ENCODE measurements at places on chromosomes 12 and 14.

- no peak for DNase-seq
Measured at GRCh38 chr12:14402697-14403096, 37.2 kb downstream of the ATF7IP start.

DNA sequence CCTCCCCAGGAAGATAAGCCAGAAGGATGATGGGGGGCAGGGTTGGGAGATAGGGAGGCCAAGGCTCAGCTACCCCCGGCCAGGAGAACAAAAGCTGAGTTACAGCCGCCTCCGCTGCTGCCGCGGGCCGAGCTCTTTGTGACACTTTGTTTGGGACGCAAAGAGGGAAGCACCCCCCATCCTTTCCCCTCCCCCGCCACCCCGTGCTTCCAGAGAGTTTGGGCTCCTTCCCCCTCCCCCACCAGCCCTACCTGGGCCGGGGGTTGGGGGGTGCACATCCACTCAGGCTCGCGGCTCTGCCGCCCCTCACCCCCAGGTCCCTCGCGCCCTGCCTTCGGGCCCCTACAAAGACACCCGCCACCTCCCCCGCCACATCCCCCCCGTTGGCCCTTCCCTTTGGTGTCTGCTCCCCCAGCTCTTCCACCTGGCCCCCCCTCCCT is 799 bp downstream of the ZNF219 start:
- DNase-seq: no peak

DNA sequence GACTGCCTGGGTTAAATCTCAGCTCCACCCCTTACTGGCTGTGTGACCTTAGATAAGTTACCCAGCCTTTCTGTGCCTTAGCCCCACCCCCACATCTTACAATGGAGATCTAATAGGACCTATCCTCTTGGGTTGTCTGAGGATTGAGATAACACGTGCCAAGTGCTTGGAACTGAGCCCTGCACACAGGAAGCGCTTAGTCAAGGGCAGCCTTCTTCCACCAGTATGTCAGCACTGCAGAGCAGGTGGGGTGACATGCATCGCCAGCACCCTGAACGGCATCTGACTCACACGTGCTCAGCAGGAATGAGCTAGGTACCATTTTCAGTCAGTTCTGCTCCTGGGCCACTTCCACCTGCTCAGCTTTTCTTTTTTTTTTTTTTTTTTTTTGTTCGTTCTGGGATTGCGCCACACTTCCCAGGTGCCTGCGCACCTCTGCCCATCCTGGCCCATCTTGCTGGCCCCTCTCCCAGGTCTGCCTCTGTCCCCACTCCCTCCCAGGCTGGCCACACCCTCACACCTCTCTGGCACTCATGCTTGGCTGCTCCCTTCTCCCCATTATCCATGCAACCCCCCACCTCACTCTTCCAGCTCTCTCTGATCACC is 19.6 kb downstream of the LGMN start:
- DNase-seq: peak; percentile 59

DNA sequence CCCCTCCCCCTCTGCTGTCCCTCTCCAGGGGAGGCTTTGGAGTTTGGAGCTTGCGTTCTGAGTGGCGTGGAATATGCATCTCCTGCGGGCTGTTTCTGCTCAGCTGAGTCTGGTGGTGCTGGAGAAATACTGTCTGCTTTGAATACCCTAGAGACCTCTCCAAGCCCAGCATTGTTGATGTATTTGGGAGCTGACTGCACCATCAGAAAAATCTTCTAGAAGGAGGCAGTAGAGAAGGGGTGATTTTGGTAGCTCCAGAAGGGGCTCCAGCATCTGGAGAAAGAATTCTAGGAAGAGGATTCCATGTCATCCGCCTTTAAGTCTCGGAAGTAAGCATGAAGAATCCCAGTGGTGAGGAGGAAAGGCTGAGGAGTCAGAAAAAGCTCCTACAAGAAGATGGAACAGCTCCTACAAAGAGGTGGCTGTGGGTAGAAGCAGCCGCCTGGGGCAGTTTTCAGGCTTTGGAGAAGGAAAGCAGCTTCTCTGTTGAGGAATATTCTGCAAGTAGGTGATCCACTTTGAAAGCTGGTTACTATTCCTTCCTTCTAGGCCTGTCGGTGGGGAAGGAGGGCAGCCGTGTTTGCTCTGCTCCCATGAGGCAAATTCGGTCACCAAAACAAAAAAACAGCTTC is 9.7 kb downstream of the MLXIP start:
- no peak for DNase-seq

- no peak for DNase-seq
Measured at GRCh38 chr14:71322655-71323250, 415.5 kb downstream of the PCNX1 start.

- DNase-seq: no peak
Measured at GRCh38 chr12:49953151-49953550, 2.6 kb downstream of the AQP2 start.

DNA sequence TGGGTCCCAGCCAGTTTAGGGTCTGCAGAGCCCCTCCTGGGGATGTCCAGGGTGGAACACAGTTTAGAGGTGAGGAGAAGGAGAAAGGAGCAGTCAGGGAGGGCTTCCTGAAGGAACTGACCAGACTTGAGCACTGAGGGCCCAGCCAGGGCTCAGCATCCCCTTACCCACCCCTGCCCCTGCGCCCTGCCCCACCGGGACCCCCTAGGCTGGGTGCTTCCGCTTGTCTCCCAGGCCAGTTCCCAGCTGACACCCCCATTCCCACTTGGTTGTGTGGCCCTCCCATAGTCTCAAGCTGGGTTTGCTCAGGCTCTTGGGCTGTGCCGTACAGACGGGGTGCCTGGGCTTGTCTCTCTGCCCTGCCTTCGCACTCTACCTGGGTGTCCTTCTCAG is 26.3 kb upstream of the KIF26A start:
- DNase-seq: no peak

- peak; percentile 11 for DNase-seq
Measured at GRCh38 chr14:57871459-57872080, 5.7 kb upstream of the SLC35F4 start.

DNA sequence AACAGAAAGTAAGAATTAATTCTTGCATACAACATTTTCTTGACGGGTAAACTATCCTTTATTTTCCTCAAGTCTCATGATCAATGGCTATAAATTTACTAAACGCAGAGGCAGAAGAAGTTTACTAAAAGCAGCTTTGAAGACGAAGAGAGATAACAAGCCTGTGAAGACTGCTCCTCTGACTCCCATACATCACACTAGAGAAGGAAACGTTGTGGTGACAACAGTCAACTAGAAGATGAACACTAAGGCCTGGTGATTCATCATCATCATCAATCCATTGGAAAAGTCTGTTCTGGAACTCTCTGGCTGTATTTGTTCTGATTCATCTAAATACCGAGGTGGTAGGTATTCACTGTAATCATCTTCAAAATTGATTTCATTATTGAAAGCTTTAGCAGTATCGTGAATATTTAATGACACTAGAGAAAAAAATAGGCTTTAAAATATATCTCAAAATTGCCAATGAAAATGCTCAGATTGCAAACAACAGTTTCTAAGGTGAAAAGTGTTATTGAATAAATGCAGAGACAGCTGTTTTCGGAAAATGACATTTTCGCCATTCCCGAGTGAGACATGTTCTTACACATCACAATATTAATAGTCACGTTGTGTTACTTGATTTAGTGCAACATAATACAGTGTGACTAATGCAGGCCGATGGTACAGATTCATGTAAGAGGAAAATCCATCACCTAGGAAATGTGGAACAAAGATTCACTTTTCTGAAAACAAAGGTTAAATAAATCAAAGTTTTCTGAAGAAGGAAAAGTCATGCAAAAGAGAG is 260.5 kb downstream of the C12orf50 start:
- DNase-seq: no peak

DNA sequence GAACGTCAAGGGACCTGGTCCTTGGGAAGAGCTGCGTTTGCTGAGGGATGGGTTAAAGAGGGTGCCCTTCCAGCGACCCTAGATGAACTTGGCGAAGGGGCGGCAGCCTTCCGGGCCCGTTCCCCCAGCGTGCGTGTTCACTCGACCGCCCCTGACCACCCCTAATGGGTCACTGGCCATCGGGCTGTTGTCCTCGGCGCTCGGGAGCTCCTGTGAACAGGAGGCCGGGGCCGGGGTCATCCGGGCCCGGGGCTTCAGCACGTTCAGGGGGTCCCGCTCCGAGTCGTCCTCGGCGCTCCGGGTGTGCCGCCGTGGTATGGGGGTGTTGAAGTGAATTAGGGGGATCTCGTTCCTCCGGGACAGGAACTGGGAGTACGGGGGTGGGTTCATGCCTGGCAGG is 9.2 kb downstream of the FGF23 start:
- DNase-seq: no peak

GRCh38 chr12:115378291-115378690 is 694.3 kb upstream of the TBX3 start:
- DNase-seq: no peak

DNA sequence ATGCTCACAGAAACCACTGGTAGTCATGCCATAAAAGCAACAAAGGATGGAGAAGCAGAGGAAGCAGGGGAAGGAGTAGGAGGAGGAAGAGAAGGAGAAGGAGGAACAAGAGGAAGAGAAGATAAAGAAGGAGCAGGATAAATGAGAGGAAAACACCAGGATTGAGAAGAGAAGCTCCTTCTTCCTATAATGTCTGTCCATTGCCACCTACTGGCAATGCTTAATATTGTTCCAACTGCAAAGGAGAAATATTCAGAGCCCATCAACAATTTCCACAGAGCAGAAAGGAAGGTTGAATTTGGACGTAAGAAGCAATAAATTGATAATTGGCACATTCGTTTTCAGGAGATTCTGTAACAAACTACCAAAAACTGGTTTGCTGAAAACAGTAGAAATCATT is 898.4 kb downstream of the SLC16A7 start:
- DNase-seq: no peak

DNA sequence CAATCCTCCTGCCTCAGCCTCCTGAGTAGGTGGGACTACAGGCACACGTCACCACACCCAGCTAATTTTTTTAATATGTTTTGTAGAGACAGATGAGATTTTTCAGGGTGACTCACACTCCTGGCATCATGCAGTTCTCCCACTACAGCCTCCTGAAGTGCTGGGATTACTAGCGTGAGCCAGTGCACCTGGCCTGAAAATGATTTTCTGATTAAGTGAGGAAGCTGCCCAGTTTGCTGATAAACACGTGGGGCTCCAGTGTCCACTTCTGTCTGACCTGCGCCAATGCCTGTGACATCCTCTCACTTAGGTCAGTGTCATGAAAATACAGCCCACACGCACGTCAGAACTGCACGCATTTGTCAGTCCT is 37.0 kb upstream of the SFSWAP start:
- no peak for DNase-seq

GRCh38 chr12:119389687-119390086 is 55.2 kb downstream of the CCDC60 start:
- DNase-seq: no peak

All from activated CD4-positive, alpha-beta T cell treated with anti-CD3 and anti-CD28 coated beads, Interleukin-2, amount 50 U/mL, for 48 hours (primary cell).